ENCODE measurements at places on chromosomes 6 and 20.

GRCh38 chr6:124798942-124799496 lies 163.2 kb upstream of the RNF217 start:
- DNase-seq, result no peak

DNA sequence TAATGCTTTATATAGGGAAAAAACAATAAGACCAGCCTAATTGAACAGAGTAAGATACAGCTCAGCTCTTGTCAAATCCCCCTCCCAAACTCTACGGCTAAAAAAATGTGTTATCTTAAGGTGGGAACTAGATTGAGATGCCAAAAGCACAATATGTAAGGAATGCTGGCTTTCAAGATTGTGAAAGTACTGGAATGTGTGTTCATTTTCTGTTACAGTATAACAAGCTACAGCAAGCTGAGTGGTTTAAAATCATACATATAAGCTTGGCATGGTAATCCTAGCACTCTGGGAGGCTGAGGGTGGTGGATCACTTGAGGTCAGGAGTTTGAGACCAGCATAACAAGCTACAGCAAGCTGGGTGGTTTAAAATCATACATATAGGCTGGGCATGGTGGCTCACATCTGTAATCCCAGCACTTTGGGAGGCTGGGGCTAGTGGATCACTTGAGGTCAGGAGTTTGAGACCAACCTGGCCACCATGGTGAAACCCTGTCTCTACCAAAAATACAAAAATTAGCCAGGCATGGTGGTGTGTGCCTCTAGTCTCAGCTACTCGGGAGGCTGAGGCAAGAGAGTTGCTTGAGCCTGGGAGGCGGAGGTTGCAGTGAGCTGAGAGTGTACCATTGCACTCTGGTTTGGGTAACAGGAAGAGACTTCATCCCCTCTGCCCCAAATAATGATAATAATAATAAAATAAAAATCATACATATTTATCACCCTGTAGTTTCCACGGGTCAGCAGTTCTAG lies 297.7 kb downstream of the DOK5 start:
- no peak for DNase-seq

DNA sequence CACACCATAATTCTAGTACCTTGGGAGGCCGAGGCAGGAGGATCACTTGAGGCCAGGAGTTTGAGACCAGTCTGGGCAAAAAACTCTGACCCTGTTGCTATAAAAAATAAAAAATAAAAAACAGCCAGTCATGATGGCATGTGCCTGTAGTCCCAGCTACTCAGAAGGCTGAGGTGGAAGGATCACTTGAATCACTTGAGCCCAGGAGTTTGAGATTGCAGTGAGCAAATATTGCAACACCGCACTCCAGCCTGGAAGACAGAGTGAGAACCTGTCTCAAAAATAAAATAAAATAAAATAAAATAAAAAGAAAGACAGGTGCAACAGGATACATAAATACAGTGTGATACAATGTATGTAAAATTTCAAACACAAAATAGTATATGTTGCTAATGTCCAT lies 154.5 kb downstream of the OTOR start:
- no peak for DNase-seq

- no peak for DNase-seq
Measured at GRCh38 chr6:35195120-35195780, 18.5 kb upstream of the SCUBE3 start.

GRCh38 chr6:21341910-21342309 lies 251.6 kb upstream of the SOX4 start:
- DNase-seq, result no peak

DNA sequence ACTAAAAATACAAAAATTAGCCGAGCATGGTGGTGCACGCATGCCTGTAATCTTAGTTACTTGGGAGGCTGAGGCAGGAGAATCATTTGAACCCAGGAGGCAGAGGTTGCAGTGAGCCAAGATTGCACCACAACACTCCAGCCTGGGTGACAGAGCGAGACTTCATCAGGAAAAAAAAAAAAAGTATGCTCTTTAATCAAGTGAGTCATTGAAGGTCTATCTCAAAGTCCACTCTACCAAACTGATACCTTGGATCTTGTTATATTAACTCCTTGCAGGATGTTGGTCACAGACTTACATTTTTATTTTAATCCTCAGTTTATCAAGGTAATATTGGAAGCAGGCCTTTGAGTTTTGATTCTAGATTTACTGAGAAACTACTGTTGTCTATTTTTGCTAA lies 348.7 kb downstream of the COL12A1 start:
- no peak for DNase-seq

GRCh38 chr20:4135385-4136077 lies 120.2 kb upstream of the RNF24 start:
- DNase-seq, result no peak

DNA sequence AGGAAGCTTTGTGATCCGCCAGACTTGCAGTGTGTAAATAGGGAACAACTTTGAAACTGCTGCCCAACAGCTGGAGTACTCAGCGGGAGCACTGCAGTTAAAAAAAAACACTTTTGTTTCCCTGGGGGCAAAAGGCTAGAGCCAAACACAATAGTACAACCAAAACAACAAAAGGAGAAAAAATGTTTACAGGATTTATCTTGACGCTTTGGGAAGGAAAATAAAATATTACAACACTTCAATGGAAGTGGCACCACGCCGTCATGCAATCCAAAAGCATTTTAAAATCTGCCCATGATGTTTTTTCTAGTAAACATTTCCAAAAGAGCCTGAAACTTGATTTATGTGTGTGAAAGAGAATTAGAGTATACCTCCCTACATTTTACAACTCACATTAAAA lies 26.0 kb downstream of the PTPRK start:
- no peak for DNase-seq

GRCh38 chr20:4613718-4614620 lies 107.7 kb upstream of the PRND start:
- DNase-seq, result peak; percentile 48

DNA sequence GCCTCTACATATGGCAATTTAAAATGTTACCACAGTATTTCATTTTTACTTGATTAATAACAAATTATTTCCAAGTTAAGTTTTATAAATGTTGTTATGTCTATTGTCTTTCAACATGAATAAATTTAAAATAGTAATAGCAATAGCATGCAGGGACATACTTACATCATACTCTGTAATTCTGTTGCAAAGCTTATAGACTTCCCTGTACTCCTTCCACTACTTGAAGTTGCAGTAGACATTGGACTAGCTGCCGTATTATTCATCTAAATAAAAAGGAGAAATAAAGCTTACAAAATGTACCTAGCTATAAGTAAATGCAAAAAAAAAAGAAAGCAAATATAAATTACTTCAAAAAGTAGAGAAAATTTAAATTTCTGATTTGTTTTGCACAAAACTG lies 12.7 kb downstream of the SUPT3H start:
- DNase-seq, result no peak

DNA sequence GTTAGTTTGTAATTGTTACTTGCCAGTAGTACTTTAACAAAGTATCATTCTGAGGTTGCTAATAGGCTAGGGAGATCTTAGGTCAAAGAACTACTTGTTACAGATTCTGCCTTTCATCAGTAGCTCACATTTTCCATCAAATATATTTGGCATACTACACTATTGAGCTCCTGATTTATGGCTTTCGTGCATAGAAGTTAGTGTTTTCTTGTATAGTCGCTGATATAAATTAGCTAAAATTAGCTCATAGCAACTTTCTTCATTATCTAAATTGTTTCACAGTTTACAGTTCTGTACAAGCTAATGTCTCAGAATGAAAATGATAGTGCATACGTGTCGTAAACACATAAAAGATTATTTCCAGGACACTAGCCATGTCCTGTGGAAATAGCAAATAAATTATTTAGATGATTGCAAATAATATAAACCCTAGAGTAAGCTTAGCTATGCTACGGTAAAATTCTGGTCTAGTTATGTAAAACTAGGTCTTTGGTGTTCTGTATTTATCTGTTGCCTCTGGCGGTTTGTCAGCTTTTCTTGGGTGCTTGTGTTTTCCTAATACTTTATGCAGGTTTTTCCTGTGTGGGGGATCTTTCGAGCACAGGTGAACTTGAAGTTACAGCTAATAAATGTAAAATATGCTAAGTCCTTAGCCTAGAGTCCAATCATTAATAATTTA lies 15.1 kb downstream of the PDE7B start:
- DNase-seq, result no peak

- DNase-seq, result no peak
Measured at GRCh38 chr6:143896126-143896860, 32.0 kb downstream of the ZC2HC1B start.

GRCh38 chr6:3377536-3378397 lies 79.1 kb downstream of the SLC22A23 start:
- DNase-seq, result no peak

DNA sequence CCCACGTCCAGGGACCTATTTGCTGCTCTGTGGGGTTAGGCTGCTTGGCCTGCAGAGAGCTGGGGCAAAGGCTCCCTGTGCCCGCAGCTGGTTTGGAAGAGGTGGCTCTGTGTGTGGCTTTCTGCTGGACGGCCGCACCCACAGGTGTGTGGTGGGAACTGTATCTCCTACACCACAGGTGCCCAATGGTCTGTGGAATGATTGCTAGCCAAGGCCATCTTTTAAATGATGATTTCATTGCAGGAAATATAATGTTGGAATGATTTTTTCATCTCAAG lies 178.4 kb downstream of the DLL1 start:
- no peak for DNase-seq
